Central memory CD4-positive, alpha-beta T cell (primary cell): ENCODE measurements at places on chromosomes 3 and 15.

- DNase-seq, result no peak
Observed at GRCh38 chr3:56751056-56751707, 50.6 kb downstream of the ARHGEF3 start.

DNA sequence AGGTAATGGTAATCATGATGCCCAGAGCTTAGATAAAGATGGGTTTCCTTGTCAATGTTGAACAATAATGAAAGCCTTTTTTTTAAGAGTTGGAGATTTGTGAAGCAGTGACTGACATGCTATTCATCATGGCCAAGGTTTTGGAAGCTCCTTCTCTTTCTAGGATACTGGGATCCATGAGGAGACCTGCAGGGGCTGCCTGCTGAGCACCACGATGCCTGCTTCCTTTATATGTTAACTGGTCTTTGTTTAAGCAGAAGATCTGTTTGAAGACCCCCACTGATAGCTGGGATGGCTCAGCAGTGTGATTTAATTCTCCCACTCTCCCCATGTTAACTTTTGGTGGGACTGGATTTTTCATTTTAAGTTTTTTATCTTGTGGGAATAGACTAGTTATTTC lies 15.8 kb downstream of the RBP1 start:
- DNase-seq, result no peak

- DNase-seq, result no peak
Observed at GRCh38 chr3:39410893-39411292, 4.4 kb downstream of the RPSA start.

GRCh38 chr3:71228156-71228866 lies 355.2 kb downstream of the FOXP1 start:
- no peak for DNase-seq

DNA sequence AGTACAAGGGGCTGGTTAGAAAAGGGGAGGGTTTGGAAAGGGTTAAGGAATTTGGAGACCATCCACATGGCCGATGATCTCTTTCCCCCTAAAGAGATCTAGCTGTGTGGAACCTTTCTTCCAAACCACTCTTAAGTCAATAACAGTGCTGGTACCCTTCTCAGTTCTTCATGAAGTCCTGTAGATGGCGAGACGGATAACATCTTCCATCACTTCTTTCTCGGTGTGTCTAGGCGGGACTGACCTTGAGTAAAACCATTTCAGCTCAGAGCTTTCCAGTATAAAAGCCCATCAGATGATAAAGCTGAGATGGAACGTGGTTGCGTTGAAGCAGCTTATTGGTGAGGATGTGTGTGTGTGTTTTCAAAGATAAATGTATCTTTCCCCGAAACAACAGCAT lies 151.5 kb upstream of the BHLHE40 start:
- no peak for DNase-seq

DNA sequence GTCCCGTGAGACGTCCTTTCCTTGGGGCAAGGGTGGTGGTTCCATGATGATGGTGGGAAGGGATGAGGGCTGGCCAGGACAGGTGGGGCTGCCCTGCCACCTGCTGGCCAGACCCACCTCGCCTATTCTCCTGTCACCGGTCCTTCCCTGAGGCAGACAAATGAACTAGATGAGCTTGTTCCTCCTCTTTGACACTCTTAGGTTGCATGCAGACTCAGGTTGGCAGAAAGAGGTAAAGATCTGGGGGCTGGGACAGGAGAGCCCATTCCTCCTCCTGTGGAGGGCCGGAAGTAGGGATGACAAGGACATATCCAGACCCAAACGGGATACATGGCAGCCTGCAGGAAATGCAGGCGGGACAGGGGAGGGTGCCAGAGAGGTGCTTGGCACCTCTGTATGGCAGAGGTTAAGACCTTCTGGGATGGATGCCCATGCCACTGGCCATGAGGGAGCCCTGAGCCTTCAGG lies 38.6 kb downstream of the ACSBG1 start:
- DNase-seq, result peak; percentile 40

DNA sequence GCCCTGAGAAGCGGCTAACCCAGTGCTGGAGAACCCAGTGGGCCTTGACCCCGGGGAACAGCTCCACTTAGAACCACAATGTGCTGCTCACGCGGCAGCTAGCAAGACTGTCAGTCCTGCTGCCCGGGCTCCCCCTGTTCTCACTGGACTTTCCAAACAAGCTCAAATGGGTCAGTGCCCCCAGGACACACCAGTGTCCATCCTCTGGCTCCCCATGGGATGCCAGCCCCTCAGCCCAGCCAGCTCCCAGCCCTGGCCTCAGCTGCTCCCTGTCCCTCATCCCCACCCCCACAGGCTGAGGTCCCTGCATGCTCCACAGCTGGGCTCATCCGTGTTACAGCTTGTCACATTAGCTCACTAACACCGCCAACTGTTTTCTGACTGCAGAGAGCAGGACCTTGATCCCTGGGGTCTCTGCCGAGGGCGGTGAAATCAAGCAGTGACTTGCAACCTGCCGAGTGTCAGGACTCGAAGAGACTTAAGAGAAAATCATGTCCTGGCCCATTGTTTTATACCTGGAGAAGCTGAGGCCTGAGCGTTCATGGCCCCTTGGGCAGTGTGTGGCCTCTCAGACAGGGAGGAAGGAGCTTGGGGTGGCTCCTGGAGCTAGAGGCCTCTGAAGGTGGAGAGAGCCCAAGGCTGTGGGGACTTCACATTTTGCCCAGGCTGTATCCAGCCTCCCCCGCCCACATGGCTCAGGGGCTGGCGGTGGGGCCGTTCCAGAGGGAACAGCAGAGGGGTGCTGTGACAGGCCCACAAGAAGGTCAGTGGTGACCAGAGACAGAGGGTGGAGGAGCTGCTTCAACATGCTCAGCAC lies 157.5 kb downstream of the MEGF11 start:
- no peak for DNase-seq

DNA sequence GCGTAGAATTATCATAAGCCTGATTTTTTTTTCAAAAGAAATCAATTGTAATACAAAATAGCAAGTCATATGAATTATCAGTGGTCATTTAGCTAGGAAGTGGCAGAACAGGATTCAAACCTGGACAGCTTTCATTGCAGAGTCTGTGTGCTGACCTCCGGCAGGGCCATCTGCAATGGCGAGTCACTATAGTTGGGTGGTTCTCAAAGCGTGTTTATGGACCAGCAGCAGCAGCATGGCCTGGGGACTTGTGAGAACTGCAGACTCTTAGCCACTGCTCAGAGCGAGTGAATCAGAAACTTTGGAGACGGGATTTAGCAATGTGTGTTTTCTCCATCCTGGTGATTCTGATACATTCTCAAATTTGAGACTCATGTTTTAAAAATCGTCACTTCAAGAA lies 202.3 kb upstream of the SUCLG2 start:
- no peak for DNase-seq

GRCh38 chr3:61531528-61531927 lies 29.8 kb upstream of the PTPRG start:
- no peak for DNase-seq

DNA sequence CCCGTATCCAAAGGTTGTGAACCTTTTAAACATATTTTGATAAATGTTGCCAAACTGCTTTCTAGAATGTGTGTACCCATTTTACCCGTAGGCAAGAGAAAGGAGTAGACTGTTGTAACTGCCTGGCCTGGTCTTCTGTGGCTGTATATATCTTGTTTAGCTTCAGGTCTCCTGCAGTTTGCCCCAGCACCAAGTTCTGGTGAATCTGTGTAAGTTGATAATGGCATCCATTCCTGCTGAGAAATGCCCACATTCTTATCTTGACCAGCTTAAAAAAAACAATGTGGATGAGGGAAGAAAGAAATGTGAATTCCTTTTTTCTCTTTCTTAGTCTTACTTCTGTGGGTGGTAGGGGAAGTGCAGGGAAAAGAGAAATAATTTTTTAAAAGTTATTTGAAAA lies 53.3 kb upstream of the TLE3 start:
- no peak for DNase-seq

DNA sequence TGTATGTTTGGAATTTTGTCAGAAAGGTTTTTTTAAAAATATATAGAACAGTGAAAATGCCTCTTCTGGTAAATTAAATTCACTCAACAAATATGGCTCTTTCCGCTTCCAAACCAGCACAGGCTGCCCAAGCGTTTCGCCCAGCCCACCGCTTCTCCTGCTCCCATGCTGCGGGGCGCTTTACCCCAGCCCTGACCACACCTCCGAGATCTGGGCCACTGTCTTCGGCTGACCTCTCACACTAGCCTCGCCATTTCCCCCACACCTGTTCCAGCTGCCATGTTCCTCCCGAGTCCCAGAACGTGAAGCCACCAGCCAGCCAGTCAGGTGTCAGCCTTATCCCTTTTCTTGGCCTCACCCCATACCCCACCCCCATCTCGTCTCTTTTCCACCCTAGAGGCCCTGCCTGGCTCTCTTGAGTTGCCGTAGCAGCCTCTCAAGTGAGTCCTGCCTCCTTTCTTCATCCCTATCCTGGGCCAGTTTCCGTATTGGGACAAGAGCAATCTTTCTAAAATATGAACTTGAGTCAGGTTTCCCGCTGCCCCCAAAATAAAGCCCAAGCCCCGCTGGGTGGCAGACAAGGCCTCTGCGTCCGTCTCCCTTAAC lies 46.5 kb downstream of the SLC12A8 start:
- DNase-seq, result no peak

GRCh38 chr15:51401872-51402517 lies 60.5 kb downstream of the GLDN start:
- no peak for DNase-seq

GRCh38 chr3:127337911-127338531 lies 50.2 kb upstream of the PRR20G start:
- no peak for DNase-seq

GRCh38 chr3:107208796-107209195 lies 168.4 kb upstream of the CCDC54 start:
- DNase-seq, result no peak

GRCh38 chr3:97778152-97778551 lies 13.6 kb downstream of the ARL6 start:
- DNase-seq, result no peak

DNA sequence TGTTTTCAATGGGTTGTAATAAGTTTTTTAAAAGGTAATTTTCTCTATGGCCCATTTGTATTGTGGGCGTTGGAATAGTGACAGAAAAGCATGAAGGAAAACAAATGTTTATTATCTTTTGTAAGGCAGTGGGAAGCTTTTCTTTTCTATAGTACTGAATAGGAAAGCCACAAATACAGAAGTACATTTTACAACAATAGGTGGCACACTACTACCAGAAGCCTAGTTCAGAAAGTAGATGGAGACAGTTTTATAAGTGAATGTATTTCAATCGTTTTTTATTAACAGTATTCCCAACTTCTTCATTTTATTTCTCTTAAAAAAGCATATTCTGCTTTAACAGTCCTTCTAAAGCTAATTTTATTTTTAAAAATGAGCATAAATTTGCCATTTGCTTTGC lies 296.7 kb downstream of the PTPRG start:
- no peak for DNase-seq

GRCh38 chr15:46751303-46751702 lies 966.0 kb upstream of the SEMA6D start:
- DNase-seq, result no peak

DNA sequence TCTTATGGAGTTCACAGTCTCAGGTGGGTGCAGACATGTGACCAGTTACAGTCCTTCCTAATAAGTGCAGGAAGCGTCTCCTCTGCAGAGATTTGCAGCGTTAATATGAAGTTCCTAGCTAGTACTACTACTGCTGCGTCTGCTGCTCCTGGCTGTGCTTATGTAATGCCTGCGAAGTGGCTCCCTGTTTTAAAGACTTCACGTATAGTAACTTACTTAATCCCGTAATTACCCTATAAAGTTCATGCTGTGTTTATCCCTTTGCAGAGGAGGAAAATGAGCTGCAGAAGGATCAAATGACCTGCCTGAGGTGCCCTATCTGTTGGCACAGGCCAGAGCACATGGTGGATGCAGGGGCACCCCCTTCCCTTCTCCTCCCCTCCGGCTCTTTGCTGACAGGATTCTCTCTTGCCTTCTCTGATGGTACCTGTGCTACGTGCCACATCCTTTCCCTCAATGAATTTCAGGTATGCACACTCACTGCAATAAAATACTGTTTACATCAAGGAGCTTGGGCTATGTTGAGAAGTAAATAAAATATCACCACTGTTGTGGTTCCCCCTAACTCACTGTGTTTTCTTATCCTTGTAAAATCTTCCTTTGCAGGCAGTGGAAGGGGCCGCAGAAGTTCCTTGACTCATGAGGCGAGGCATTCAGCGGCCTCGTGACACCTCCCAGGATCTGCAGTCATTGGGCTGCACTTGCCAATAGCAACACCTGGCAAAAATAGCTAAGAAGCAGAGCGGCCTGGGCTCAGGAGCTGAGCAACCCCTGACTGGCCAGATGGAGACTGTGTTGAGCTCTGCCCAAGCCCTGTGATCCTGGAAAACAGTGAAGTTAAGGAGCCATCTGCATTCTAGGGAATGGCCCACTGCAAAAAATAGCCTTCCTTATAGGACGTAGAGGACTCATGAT lies 188.9 kb upstream of the ATP10A start:
- DNase-seq, result no peak

GRCh38 chr3:123686251-123686650 lies 101.4 kb upstream of the HACD2 start:
- no peak for DNase-seq

- DNase-seq, result no peak
Observed at GRCh38 chr3:71406972-71407810, 176.3 kb downstream of the FOXP1 start.

GRCh38 chr15:96354731-96355567 lies 24.4 kb downstream of the NR2F2 start:
- DNase-seq, result no peak

GRCh38 chr3:55854494-55854893 lies 367.4 kb upstream of the WNT5A start:
- DNase-seq, result no peak

DNA sequence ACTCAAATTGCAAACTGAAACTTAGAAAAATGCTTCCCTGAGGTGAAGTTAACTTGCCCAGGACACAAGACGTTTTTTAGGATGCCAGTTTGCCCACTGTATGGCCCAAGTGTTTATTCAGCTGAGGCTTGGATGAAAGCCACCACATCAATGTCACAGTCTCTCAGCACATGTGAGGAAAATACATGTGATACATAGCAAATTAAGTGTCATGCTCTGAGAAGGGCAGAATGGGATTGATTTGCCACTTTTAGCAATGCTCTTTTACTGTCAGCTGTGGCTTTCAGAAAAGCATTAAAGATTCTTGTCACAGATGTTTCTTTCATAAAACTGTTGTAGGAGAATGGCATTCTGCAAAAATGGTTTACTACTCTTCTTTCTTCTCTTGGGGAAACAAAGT lies 165.5 kb downstream of the ZIC1 start:
- no peak for DNase-seq

DNA sequence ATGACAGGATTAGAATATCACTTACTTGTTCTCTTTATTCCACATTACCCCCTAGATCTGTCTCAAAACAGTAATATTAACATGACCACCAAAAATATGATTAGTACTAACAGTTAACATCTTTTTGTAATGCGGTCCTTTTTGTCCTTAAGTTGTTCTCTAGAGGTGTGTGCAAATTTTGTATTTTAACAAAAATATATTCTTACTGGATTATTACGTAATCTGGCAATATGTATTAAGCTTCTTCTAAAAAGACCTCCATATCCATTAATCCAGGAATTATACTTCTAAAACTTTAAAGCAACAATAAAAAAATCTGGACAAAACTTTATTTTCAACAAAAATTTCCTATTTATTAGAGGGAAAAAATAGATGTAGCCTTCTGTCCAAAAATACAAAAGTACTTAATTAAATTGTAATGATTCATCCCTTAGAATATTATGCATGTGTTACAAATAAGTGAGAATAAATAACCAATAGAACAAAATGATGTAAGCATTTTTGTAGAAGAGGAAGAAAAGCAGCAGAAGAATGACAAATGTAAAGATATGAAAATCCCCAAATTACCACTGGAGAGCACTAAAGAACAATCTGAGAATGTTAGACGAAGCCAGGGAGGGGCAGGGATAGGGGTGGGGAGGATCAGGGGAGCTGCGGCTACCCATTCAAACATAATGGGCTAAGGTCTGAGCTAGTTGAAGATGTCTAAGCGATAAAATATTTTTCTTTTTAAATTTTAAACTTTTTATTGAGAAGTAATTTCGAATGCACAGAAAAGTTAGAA lies 945.6 kb downstream of the MCTP2 start:
- DNase-seq, result no peak
